ENCODE measurements at places on chromosomes 5 and 9.
A peak's percentile ranks its signal among the peaks of the same experiment; 100 is the strongest.

GRCh38 chr9:77975806-77976205 is 55.8 kb downstream of the GNAQ start:
- no peak for DNase-seq

GRCh38 chr9:99860266-99860665 is 38.6 kb downstream of the NR4A3 start:
- DNase-seq = no peak

DNA sequence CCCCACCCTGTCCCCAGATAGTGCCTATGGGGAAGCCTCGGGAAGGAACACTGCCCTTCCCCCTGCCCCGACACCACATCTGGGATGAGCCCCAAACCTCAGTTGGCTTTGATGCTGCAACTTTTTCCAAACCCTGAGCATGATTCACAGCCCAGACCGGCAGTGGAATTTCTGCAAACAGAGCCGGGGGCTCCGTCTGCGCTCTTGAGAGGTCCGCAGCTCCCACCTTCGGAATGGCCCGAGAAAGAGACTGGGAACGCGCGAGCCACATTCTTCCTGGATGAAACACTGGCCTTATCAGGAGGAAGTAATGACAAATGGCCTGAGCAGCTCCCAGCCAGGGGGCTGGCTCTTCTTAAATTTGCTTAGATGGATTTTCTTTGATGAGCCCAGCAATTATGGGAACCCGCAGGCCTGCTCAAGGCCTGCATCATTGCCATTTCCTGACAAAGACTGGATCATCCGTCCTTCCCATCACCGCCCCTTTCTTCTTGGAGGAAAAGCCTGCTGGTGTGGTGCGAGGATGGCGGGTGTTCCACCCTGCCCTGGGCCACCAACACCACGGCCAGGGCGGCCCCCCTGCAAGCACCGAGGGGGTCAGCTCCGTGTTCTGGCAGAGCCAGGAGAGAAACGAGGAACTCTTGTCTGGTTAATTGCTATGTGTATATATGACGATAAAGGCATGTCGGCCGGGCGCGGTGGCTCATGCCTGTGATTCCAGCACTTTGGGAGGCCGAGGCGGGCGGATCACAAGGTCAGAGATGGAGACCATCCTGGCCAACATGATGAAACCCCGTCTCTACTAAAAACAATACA is 38.8 kb upstream of the COL5A1 start:
- DNase-seq = no peak

DNA sequence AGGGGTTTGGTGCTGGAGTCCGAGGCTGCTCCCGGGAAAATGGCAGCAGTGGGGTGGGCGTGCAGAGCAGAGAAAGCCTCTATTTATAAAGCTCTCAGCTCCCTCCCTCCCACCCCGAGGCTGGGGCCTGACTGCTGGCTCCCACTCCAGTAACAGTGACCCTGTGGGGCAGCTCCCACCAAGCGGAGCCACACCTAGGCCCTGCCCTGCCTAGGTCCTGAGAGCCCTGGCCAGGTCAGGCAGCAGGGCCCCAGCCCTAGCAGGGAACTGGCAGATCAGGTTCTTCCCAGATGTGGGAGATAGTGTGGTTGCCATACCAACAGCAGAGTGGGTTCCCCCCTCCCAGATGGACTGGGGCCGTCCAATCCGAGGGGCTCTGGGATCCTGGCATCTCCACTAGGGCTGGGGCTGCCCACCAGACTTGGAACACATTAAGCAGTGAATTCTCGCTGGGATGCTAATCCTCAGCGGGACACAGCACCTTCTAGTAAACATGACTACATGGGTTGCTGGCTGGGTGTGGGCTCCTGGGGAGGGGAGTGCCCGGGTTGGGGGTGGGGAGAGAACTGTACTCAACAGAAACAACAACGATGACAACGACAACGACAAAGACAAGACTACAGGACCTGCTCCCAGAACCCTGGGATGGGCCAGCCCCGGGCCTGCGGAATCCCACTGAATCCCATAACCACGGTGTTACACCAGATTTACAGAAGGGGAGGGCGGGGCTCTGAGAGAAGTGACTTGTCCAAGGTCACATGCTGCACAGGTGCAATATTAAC is 1.5 kb downstream of the SH3GLB2 start:
- no peak for DNase-seq

- no peak for DNase-seq
Observed at GRCh38 chr9:88802533-88802932, 188.7 kb upstream of the S1PR3 start.

- no peak for DNase-seq
Observed at GRCh38 chr5:122703203-122703602, 71.7 kb upstream of the SNX2 start.

DNA sequence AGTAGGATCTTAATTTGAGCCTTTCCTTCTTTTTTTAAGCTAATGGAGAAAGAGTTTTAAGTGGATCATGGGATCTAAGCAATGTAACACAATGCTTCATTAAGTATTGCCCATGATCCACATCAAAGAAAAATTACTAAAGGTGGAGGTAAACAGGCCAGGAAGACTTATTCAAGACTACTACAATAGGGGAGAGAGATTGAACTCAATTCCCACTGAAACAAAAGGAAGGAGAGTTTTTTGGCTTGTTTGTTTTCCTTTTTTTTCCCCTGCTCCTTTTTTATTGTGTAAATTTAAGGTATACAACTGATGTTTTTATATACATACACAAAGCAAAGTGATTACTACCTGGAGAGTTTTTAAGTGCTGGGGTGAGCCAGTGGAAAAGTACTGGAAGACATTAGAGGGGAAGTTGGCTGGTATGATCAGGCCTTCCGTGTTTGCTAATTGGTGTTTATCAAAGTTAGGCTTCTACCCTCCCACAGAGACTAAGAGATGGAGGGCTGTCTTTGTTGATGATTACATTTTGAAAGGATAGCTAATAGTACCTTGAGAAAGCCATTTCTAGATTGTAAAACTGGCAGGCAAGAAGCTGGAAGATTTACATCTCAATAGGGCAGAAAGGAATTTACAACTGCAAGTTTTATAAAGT is 262.7 kb downstream of the CHSY3 start:
- DNase-seq = no peak

DNA sequence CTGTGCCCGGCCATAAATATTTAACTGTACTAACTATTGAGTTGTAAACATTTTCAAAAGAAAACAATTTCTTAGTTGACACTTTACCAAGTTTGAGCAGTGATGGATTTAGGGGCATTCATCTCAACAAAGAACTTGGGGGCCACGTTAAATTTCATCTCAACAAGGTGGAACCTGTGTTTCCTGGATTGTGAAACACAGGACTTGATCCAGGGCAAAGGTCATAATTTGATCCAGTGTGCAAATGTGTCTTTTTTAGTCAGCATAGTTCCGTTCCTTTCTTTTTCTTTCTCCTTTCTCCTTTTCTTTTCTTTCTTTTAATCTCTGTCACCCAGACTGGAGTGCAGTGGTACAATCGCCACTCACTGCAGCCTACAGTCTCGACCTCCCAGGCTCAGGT is 3.1 kb downstream of the GFRA3 start:
- DNase-seq = no peak

DNA sequence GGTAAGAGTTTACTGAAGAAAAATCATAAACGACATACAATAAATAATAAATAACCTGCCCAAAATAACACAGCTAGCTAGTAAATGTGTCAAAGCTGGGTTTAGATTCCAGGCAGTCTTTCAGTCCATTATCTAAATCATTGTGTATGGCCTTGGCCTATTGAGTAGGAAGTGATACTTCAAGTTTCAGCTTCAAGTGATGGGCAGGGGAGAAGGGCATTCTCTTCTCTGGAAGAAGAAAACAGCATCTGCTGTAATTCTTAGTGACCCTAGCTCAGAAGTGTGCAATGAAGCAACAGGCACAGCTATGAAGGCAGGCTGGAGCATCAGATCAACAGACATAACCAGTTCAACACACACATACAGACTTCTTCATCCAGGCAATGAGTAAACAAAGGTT is 42.5 kb downstream of the FNIP1 start:
- no peak for DNase-seq

GRCh38 chr5:91136271-91136670 is 246.8 kb downstream of the ARRDC3 start:
- DNase-seq = no peak

DNA sequence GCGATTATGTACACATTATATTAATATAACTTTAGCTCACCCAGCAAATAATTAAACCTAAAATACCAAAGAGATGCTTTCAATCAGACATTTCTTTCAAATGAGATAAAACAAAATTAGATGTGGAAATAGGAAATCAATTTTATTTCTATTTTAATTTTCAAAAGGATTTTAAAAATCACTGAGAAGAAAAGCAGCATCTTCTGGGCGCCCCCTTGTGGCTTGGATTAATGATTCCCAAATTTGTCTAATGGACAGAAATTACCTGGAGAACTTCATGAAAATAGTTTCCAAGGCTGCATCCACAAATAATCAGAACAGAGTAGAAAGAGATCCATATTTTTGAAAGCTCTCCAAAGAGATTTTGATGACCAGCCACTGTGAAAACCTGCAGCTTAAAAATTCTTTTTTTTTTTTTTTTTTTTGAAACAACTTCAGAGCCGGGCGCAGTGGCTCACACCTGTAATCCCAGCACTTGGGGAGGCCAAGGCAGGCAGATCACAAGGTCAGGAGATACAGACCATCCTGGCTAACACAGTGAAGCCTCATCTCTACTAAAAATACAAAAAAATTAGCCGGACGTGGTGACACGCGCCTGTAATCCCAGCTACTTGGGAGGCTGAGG is 50.9 kb upstream of the CEMIP2 start:
- DNase-seq = peak; percentile 38

GRCh38 chr5:157521704-157522029 is 53.9 kb downstream of the ADAM19 start:
- DNase-seq = no peak

GRCh38 chr9:88177371-88177770 is 39.1 kb upstream of the SPATA31C2 start:
- DNase-seq = no peak

DNA sequence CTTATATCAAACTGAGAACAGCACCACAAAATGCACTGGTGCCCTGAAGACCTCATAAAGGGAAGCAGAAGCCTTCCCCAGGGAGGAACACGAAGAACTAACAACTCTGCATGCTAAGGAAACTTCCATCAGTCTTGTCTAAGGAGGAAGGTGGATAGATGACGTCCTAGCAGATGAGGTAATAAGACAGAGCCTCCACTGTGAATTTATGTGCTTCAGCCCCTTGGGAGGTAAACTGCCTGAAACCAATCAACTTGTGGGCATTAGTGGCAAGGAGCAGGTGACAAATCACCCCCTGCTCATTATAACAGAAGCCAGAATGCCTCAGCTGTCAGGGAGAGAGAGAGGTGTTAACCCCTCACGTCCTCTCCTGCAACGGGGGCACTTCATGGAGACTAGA is 48.9 kb upstream of the SPIN1 start:
- no peak for DNase-seq

GRCh38 chr9:91416096-91416712 is 7.4 kb downstream of the NFIL3 start:
- no peak for DNase-seq

DNA sequence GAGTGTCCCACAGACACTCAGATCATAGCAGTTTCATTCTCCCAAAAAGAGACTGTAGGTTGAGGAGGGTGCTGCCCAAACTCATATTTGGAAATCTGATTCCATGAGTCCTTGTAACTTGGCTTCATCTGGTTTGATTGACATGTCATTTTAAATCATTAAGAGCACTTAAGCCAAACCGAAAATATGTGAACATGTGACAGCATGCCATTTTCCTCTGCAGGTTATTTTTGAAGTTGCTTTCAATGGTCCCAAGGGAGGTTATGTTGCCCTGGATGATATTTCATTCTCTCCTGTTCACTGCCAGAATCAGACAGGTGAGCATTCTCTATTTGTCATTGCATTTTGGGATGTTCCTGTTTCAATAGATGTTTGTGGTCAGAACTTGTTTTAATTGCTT is 87.6 kb downstream of the MAMDC2 start:
- no peak for DNase-seq

DNA sequence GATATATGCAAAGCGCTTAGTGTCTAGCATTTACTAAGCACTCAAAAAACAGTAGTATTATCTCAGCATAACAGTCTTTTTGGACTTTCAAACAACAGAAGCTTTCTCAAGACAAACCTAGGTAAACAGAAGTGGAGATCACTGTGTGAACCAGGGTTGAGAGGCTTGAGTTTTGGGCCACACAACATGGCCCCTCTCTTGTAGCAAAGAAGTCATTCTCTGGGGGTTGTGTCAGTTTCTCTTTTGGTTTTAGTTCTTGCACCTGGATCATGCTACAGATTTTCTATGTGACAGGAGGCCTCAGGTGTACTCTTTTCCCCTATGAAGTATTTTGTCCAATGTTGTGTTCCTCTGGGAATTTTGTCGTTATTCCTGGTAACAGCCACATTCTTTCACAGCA is 30.0 kb downstream of the INSYN2B start:
- no peak for DNase-seq

DNA sequence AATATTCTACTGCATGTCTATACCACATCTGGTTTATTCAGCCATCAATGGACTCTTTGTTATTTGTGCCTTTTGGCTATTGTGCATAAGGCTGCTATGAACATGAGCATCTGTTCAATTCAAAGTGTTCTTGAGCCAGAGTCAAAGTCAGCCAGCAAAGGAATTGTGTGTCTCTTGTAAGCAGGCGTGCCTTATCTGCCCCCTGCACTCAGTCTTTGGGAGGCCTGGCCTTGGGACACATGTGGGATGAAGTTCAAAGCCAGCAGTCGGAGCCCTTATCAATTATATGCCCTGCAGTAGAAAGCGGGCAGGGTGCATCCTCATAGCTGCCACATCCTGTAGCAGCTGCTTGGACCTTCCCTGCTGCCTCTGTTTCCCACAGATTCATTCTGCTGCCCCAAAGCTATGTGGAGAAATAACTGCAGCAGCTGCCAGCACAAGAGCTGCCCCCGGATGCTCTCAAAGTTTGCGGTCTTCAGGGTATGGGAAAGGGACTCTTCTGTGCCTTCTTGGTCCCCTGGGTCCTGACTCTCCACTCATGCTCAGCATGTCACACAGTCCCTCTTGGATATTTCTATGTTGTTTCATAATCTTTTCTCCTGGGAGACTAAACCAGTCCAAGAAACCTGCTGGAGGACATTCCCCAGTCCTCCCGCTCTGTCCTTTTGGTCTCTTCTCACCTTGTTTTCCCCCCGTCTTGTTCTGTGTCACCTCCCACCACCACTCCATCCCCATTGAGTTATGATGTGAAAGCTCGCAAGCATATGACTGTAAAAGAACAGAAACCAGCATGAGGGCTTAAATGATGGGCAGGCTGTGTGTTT is 35.9 kb downstream of the STOM start:
- DNase-seq = no peak

- DNase-seq = no peak
Observed at GRCh38 chr9:69218166-69218565, 44.1 kb downstream of the TJP2 start.

DNA sequence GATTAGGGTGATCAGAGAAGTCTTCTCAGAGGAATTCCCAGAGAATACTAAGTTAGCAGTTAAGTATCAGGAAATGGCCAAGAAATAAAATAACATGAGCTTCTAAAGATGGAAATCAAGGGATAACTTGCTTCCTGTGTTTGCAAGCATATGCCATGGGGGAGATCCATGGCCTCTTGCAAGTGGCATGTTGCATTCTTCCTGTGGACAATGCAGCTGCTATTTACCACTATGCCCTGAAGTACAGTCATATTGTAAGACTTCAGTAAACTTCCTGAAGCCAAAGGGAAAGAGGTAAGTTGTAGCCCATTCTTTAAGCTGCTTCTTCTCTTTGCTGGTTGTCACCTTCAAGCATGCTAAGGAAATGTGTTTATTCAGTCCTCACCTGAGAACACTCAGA is 154.7 kb upstream of the RUSC2 start:
- DNase-seq = no peak
